GDM1 (cell line): ENCODE measurements at places on chromosomes 5 and 9.

GRCh38 chr9:83155733-83156132 lies 92.8 kb upstream of the RASEF start:
- no peak for DNase-seq

DNA sequence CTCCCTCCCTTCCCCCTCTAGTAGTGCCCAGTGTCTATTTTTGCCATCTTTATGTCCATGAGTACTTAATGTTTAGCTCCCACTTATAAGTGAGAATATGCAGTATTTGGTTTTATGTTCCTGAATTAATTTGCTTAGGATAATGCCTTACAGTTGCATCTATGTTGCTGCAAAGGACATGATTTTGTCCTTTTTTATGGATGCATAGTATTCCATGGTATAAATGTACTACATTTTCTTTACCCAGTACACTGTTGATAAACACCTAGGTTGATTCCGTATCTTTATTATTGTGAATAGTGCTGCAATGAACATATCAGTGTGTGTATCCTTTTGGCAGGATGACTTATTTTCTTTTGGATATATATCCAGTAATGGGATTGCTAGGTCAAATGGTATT lies 3.8 kb downstream of the ABLIM3 start:
- no peak for DNase-seq

GRCh38 chr5:20617841-20618240 lies 629.8 kb upstream of the CDH18 start:
- DNase-seq: no peak

DNA sequence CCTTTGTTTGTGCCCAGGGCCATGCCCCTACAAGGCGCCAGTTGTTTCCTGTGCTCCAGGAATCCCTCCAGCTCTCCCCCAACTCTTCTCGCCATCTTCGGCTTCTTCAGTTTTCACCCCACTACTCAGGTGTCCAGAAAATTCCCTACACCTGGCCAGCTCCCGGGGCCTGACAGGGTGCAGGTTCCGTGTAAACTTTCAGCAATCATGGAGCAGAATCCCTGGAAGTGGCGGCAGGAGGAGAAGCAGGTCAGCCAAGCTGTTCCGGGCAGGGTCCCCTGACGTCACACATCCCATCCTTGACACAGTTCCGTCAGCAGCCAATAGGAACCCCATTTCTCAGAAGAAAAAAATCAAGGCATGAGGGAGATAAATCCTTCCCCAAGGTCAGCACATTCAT lies 12.2 kb upstream of the ADGRD2 start:
- no peak for DNase-seq

DNA sequence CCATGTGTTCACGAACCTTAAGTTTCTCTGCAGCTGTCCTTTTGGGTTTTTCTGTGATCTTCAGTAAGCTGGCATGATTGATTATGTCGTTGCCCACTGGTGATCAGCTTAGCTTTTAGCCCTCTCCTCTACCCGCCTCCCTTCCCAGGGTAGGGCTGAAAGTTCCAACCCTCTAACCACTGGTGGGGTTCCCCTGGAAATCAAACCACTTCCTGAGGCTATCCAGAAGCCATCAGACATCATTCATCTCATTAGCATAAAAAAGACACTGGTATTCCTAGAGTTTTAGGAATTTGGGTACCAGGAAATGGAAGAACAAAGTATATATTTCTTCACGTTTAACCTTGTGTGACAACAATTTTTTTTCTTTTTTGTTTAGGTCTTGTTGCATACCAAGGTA lies 29.8 kb downstream of the SPIN1 start:
- no peak for DNase-seq

DNA sequence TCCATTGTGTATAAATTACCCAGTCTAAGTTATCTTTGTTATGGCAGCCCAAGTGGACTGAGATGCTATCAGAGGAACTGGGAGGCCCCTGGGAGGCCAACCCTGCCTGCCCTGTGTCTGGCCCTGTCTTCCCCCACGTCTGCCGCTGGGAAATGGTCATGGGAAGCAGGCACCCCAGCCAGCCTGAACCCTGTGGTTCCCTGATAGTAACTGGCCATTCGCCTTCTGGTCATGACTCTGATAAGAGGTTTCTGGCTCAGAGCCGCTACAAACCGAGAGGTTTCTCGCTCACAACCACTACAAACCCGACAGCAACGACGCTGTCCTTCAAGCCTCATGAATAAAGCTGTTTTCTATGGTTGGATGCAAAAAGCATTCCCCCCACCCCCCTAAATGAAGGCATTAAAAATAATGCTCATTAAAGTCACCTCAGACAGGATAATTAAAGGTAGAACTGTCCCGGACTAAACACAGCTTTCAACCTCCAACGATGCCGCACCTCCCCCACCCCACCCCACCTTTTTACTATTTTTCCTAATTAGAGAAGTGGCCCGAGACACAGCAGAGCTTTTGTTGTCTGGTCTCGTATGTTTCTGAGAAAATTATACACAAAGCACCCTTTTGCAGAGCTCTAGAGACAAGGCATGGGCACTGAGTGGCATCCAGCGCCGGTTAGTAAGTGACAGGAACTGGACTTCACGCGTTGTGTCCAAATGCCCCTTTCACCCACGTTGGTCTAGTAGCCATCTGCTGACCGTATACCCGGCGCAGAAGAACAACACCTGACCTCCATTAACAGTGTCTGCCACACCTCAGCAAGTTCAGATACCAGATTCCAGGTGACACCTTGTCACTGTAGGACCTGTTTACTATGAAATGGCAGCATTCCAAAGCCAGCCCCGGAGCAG lies 140.8 kb downstream of the COL23A1 start:
- no peak for DNase-seq

GRCh38 chr9:22119522-22120158 lies 110.5 kb upstream of the CDKN2B start:
- no peak for DNase-seq

- peak; percentile 17 for DNase-seq
Observed at GRCh38 chr9:78369639-78370219, 72.8 kb downstream of the PSAT1 start.

GRCh38 chr5:9766581-9766980 lies 136.4 kb upstream of the TAS2R1 start:
- DNase-seq: no peak

- no peak for DNase-seq
Observed at GRCh38 chr5:136084698-136085097, 47.9 kb upstream of the SMAD5 start.

GRCh38 chr5:95956021-95956899 lies 5.4 kb downstream of the ELL2 start:
- DNase-seq: no peak

- DNase-seq: no peak
Observed at GRCh38 chr5:2187156-2187555, 304.4 kb upstream of the IRX4 start.

GRCh38 chr5:40240111-40240510 lies 439.6 kb upstream of the PTGER4 start:
- DNase-seq: no peak

- DNase-seq: no peak
Observed at GRCh38 chr5:73625944-73626811, at the start of gene ARHGEF28. ARHGEF28 (plus strand) TSS chr5:73626196; CDS start chr5:73684852, 58,656 bp downstream.

DNA sequence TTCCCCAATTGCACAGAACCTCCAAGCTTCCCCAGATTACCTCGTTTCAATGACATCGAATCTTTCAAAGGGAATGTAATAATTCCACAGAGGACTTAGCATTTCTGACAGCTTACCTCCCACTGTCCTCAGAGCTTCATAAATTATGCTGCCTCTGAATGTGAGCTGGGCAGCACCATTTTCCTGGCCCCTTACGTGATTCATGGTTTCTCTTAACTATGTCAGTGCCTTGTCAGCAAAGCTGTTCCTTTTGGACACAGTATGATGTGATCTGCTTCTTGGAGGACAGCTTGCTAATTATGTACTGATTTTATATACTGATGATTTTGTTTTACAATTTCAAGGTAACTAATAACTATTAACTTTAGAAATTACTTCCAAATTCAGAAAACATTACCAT lies 27.7 kb upstream of the SSBP2 start:
- no peak for DNase-seq

DNA sequence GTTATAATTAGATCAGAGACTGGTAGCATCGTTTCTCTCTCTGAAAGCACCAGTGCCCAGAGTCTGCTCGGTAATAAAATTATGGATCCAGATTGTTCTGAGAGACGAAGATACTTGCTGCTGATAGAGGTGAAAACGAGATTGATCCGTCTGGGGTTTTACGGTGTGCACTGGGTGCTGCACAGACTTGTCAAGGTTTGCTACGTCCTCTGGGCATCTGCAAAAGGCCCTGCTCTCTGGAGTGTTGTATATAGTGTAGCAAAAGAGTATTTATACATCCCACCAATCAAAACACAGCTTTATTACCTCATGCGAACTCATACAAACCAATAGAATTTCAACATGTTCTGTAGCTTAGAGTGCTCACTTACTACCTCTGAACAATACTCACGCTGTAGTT lies 219.3 kb downstream of the PBX3 start:
- DNase-seq: no peak

DNA sequence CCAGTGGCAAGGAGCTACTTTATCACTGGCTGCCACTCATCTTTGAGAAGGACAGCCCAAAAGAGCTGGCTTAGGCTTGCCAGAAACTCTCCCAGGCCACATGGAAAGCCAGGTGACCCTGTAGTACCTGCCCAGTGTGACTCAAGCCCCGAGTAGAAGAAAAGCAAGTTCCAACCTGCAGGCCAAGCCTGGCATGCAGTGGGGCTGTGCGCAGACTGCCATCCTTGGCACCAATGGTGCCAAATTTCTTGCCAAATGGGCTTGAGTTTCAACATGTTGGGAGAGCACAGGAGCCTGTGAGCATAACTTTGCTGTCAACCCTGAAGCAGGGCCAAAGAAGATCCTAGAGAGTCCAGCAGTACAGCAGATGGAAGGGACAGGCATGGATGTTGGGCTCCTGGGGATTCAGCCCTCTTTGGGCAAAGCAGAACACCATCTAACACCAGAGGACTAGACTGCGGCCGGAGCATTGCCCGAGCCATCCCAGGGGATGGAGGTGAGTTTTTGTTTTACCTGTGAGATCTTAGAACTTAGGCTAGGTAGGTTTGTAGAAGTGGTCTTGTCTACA lies 27.3 kb upstream of the SHB start:
- DNase-seq: no peak

DNA sequence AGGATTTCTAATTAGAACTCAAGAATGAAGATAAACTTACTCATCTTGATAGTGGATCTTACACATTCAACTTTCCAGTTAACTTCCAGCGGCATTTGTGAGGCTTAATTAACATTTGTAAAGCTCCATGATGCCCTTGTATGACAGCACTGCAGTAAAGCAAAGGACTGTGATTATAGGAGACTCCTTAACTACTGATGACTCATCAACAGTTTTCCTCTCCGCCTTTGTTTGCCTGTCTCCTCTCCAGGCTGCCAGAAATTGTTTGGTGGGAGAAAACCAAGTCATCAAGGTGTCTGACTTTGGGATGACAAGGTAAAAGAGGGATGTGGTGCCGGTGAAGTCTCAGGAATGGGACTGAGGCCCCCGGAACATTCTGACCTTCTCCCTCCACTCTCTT lies 20.4 kb upstream of the CYFIP2 start:
- DNase-seq: no peak

- no peak for DNase-seq
Observed at GRCh38 chr5:148973455-148973854, 89.4 kb downstream of the SH3TC2 start.

GRCh38 chr9:14395317-14396082 lies 81.6 kb upstream of the NFIB start:
- no peak for DNase-seq

GRCh38 chr5:149387982-149388381 lies 8.9 kb upstream of the IL17B start:
- DNase-seq: no peak

DNA sequence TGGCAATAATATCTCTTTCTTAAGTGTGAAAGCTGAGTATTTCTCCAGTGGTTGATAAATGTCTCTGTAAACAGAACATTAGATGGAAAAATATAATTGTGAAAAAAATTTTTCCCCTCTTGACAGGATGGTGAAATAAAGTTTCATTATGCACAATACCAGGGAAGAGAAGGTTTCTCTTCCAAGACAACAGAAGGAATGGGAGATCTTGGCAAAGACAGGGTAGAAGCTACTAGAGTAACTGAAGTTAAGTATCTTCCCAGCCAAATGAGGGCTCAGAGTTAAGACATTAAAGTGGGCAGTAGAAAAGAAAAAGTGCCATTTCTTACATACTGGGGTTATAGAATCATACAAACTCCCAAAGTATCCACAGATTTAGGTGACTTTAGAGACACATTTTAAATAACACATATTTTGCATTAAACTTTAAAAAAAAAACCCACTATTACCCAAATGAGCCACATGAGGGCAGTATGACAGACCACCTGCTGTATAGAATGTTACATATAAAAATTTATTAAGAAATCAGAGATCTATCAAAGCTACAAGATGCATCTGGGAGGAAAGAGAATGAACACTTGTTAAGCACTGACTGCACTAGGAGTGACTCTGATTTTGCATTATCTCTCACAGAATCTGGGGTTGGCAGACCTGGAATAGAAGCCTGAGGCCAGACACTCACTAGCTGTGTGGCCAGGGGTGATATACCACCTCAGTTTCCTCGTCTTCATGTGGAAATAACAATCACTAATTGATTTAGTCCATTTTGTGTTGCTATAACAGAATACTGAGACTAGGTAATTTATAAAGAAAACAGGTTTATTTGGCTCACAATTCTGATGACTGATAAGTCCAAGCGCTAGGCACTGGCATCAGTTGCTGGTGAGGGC lies 98.5 kb downstream of the ARSB start:
- DNase-seq: no peak

- DNase-seq: no peak
Observed at GRCh38 chr5:129170050-129170449, 75.5 kb downstream of the ISOC1 start.

DNA sequence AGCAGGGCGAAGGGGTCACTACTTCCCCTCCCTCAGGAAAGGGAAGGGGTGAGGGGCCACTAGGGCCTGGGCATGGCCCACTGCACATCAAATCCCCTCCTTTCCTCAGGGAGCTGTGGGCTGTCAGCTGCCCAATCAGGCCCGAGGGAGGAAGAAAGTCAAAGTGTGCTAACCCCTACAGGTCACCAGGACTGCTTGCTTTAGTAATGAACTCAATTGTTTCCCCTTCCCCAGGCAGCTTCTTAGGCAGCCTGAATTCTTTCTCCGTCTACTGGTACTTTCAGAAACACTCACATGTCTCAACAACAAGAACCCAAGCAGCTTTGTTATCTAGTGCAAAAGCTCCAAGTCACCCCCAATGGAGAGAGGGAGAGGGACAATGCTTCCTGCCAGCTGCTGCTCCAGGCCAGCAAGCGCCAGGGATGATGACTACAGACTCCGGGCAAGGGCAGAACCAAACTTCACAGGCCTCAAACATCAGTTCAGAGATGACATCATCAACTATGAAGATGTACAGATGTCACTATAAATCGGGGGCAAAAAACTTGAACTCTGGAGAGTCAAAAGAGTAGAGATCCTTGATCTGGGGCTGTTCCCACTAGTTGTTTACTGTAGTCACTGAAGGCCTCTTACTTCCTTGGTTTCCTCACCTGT lies 100.7 kb downstream of the SLIT3 start:
- no peak for DNase-seq
